ENCODE measurements at places on chromosomes 16 and 17. TPM values are rescaled to one million over a fixed set of nuclear protein-coding genes. Genes with fewer than 3 reads are reported as not detected.

Gene ABCC11
- not detected for total RNA-seq

Gene HSD17B2
- total RNA-seq = 0.35 TPM

Gene CSH2
- not detected for total RNA-seq

Gene PIPOX
- total RNA-seq = 1.9 TPM

Gene ZNF423
- total RNA-seq = 2.3 TPM

Gene NLGN2
- total RNA-seq = 3.7 TPM

Gene DCTPP1
- total RNA-seq = 4.8 TPM

Gene TP53TG3B
- total RNA-seq = 0.08 TPM

Gene RHBDF1
- 35.7 TPM for total RNA-seq

Gene GDPD1
- total RNA-seq = 2.3 TPM

Gene NECAB2
- 0.53 TPM for total RNA-seq

Gene CACNA1H
- total RNA-seq = 2.2 TPM

Gene ACACA
- total RNA-seq = 42.6 TPM

Gene KRT32
- not detected for total RNA-seq

Gene HOXB3
- 2.6 TPM for total RNA-seq

Gene SHISA6
- total RNA-seq = not detected

Gene SSTR5
- total RNA-seq = not detected

Gene HS3ST6
- total RNA-seq = not detected

Gene PYDC1
- total RNA-seq = not detected

Gene ZSCAN10
- not detected for total RNA-seq

Gene CSH1
- total RNA-seq = not detected

Gene ORC6
- 0.94 TPM for total RNA-seq

Gene CD300E
- total RNA-seq = not detected

Gene HEATR3
- 18.9 TPM for total RNA-seq

Gene KRT12
- total RNA-seq = not detected

Gene APOBR
- not detected for total RNA-seq

Gene CMTM4
- 9.6 TPM for total RNA-seq

Gene ITGAD
- not detected for total RNA-seq

Gene PYCARD
- total RNA-seq = 69.2 TPM

Gene TRIM16
- 61.6 TPM for total RNA-seq

Gene HP
- not detected for total RNA-seq

Data from smooth muscle cell of the coronary artery (primary cell).